ENCODE measurements at places on chromosomes 16 and 17. TPM values are rescaled to one million over a fixed set of nuclear protein-coding genes. Genes with fewer than 3 reads are reported as not detected.

Gene RAB11FIP4
- polyA plus RNA-seq = 7.3 TPM

Gene CSH1
- not detected for polyA plus RNA-seq

- H3K27me3 ChIP-seq = no peaks in the 10 kb centered on the region
- peak overlapping the region; percentile 89 for H3K27ac ChIP-seq
- DNase-seq = peak; percentile 75
- H3K36me3 ChIP-seq = peaks cover 17% of the 10 kb centered on the region
- H3K4me1 ChIP-seq = peaks cover 44% of the 10 kb centered on the region
- H3K4me3 ChIP-seq = peak overlapping the region; percentile 84
These were observed 41.2 kb downstream of the C16orf87 start for GRCh38 chr16:46789499-46790414.

DNA sequence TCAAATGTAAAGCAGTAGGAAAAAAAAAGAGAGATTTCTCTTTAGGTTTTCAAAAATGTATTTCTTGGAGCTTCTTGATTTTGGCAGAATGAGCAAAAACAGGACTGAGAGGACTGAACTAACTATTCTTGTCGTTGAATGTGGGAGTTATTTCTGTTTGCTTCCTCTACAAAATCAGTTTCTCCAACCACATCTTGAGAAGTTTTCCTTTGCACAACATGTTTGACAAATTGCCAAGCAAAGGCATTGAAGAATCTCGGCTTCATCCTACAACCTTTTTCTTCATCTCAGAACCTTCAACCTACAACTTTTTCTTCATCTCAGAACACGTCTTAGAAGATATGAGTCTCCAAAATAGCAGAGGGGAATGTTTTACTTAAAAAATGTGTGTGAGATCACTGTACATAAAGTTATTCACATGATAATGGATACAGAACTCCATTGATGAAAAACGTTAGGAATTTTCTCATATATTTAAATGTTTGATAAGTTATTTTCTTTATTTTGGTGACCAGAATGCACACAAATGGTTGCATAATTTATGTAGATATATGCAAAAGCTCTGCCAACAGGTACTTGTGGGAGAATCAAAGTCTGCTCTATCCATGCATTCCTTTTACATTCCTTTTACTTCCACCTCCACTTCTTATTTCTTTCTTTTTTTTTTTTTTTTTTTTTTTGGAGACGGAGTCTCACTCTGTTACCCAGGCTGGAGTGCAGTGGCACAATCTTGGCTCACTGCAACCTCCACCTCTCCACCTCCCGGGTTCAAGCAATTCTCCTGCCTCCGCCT lies 370.0 kb downstream of the KCNJ2 start:
- H3K27ac ChIP-seq = no peak overlapping the region
- DNase-seq = no peak
- H3K36me3 ChIP-seq = no peaks in the 10 kb centered on the region
- H3K4me1 ChIP-seq = no peaks in the 10 kb centered on the region
- no peaks in the 10 kb centered on the region for H3K27me3 ChIP-seq
- no peak overlapping the region for H3K4me3 ChIP-seq

- no peak overlapping the region for H3K27ac ChIP-seq
- H3K36me3 ChIP-seq = no peaks in the 10 kb centered on the region
- no peaks in the 10 kb centered on the region for H3K27me3 ChIP-seq
- peaks cover 10% of the 10 kb centered on the region for H3K4me1 ChIP-seq
These were observed 31.2 kb upstream of the ZNF469 start for GRCh38 chr16:88351491-88352101.

DNA sequence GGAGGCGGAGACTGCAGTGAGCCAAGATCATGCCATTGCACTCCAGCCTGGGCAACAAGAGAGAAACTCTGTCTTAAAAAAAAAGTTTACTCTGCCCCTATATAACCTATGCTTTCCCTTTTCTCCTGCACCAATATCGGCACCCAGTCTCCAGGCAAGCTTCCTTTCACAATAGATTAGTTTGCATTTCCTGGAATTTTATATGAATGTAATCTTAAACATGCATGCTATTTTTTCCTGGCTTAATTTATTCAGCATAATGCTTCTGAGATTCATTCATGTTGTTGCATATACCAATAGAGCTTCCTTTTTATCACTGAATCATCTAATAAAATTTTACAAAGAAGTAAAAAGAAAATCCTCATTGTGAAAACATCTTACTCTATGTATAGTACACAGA lies 59.4 kb downstream of the USP32 start:
- H3K27ac ChIP-seq = peak overlapping the region; percentile 89
- no peak overlapping the region for H3K4me3 ChIP-seq
- H3K36me3 ChIP-seq = peaks cover 9% of the 10 kb centered on the region

DNA sequence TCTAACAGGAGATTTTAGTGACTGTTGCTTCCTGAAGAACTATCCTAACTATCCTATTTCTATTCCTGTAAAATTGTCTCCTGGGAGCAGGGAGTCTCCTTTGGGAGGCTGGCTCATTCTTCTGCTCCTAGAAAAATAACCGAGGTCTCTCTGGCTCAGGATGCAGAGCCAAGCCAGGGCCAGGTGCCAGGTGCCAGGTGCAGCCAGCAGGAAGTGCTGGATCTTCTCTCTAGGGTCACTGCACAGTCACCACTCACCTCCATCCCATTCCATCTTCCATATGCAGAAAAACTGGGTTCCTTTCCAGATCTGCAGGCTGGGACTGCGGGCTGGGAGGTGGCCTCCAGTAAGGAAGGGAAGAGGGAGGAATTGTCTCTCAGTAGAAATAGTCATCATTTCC lies 3.8 kb upstream of the TMC7 start:
- no peak for DNase-seq
- peak overlapping the region; percentile 39 for H3K27ac ChIP-seq
- H3K27me3 ChIP-seq = peaks cover 32% of the 10 kb centered on the region
- H3K4me3 ChIP-seq = no peak overlapping the region

DNA sequence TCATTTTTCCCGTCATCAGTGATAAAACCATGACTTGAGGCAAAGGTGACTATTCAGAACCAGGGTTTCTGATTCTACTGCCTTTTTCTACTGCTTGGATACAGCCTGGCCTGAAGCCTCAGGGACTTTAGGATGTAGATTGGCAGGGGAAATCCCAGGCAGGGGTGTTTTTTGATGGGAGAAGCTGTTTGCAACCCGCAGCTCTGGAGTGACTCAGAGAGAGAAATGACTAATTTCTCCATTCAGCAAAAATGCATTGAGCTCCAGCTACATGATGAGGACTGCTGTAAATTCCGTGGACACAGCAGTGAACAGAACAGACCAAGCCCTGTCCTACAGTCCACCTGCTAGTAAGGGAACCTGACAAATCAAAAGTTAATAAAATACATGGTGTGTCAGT lies 560.6 kb downstream of the CDH13 start:
- no peaks in the 10 kb centered on the region for H3K36me3 ChIP-seq
- no peak overlapping the region for H3K4me3 ChIP-seq
- H3K27me3 ChIP-seq = peaks cover 13% of the 10 kb centered on the region
- H3K27ac ChIP-seq = no peak overlapping the region
